NCI-H1694 (cell line): ENCODE measurements at places on chromosomes 16 and 17.
A peak's percentile ranks its signal among the peaks of the same experiment; 100 is the strongest.

DNA sequence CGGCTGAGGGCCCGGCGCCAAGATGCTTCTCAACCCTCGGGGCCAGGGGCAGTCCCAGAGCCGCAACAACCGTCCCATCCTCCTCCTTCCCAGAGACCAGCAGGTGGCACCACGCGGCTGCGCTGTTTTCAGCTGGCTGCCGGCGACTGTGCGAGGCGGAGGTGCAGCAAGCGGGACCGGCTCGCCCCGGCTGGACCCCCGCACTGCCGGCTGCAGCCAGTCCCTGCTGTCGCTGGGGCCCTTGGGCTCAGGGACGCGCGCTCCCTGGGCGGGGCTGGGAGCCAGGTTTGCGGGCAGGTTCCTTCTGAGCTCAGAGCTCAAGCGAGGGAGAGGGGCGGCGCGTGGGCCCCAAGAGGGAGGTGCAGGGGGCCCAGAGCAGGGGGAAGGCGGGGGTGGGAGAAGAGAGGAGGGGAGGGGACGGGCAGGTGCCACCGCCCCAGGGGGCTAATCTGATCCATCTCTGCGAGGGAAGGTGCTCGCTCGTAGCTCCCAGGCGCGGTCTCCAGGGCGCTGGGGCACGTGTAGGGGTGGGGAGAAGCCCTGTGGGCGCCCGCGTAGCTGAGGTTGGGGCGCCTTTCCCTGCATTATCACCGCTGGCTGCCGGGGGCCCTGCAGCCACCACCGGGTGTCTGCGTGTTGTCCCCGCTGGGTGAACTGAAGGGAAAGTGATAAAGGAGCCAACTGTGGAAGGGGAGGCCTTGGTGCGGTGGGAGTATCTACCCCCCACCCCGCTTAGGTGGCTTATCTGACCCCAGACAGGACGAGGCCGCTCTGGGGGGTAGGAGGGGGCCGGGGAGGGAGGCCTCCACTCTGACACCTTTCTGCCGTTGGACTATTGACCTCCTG lies 24.2 kb downstream of the STAT5A start:
- peak; percentile 82 for DNase-seq

DNA sequence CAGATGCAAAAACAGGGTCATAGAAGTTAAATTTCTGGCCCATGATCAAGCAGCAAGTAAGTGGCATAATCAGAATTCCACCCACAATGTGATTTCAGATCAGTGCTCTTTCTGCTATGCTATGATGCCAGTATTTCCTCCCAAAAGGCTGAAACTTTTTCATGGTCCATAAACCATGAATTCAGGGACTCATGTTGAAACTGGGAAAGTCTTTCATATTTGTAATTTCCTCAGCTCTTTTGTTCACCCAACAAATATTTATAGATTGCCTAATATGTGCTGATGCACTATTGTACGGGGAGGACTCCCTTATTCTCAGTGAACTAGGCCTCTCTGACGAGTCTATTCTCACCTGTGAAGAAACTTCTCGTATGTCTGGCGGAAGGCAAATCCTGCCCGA lies 156.3 kb downstream of the MYO1D start:
- DNase-seq: no peak

GRCh38 chr17:58325289-58325726 lies 3.3 kb downstream of the TSPOAP1 start:
- no peak for DNase-seq

- DNase-seq: peak; percentile 78
Measured at GRCh38 chr17:47978324-47978723, 7.4 kb downstream of the CDK5RAP3 start.
